H7 (cell line): ENCODE measurements at places on chromosomes 16 and 17.

DNA sequence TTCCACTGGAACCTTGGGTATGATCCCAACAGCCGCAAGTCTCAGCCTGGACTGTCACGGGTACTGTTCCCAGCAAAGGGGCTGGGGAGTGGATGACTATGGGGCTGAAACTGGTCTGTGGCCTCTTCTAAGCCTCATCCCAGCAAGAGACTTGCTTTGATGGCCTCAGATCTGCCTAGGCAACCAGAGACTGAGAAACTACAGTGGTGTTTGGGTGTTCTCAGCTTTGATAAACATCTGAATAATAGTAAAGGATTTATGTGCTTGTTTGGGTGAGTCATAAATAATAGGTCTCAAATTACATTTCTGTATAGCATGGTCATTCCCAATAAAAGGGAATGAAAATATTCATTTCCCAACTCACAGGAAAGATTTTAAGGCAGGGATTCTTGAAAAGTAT, 30.2 kb upstream of the ULK2 start:
- DNase-seq: no peak

DNA sequence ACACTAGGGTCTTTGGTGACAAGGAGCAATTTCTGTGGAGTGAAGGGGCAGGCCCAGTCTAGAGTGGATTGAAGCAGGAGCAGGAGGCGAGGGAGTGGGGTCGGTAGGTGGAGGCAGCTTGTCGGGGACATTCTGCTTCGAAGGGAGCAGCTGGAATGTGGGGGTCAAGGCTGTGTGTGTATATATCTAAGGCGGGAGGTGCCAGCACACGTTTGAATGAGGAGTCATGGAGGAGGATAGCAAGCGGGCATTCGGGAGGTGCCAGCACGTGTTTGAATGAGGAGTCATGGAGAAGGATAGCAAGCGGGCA, 17.7 kb downstream of the NT5M start:
- DNase-seq: no peak

DNA sequence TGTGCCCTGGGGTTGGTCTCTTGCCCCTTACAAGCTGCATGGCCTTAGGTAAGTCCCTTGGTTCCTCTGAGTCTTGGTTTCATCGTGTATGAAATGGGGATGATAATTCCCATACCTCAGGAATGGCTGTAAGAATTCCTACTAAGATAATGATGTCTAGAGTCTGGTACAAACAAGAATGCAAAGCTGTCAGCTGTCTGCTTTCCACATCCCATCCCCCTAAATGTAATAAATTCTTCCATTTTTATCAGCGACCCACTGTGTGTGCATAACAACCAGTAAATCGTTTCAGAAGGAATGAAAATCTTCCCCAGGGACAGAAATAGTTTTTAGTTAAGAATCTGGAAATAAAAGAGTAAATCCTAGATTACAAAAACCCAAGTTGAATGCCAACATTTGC, 95.4 kb downstream of the CPPED1 start:
- no peak for DNase-seq

DNA sequence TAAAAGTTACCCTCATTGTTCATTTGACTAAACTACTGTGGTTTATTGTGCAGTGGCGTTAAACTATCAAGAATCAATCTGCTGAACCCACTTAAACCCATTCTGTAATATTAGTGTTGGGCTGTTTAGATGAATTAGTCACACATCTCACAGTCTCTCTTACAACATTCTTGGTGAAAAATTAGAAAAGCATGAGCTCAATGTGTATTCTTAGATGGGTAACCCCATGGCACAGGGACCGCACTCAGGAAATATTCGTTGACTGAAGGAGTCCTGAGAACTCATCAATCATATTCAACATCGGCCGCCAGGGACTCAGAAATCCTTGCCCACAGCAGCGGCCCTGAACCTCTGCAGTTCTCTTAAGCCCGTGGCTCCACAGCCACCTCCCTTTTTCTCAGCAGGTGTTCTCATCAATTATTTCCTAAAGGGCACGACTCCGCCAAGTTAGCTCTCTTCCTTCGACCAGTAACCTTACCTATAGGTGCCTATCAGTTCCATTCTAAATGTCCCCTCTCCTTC, 155.6 kb downstream of the STX8 start:
- DNase-seq: no peak

- no peak for DNase-seq
Observed at GRCh38 chr16:89748921-89749320, 27.6 kb downstream of the ZNF276 start.

DNA sequence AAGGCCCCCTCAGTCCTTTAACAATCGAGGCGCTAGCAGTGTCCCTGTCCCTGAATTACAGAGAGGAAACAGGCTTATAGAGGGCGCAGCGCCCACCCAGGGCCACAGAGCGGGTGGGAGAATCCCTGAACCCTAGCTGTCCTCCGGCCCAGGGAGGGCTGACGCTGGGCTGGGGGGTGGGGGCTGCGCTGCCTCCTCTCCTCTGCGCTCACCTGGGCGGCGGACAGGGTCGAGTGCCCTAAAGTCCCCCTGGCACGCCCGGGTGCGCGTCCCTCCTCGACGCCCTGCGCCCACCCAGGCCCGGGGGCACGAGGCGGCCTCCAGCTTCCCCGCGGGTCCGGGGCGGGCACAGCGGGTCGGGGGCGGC, 200.4 kb upstream of the N4BP1 start:
- peak; percentile 80 for DNase-seq

DNA sequence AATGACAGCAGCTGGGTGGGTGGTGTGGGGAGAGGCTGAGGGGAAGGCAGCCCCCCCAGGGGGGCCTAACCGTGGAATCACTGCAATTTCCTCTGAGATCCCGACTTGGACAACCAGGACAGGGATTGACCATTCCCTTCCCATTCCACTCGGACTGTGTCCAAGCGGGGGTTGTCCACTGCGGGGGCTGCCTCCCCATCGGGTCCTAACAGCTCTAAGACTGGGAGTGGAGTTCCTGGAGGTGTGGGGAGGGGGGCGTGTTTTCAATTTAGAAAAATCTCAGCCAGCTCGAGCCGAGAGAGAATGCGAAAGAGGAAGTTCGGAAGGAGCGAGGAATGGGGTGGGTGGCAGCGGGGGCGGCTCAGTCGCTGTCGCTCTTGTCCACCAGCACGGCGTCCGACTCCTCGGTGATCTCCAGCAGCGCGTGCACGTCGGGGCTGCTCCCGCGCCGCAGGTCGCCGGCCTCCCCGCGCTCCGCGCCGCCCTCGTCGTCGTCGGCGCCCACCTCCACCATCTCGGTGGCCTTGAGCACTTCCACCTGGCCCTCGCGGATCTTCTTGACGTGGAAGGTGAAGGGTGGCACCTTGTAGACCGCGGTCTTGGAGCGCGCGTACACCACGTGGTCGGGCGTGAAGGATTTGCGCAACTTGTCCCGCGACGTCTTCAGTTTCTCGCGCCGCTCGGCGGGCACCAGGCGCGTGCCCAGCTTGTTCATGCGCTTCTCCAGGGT, 16.2 kb upstream of the STAT3 start:
- DNase-seq: no peak

DNA sequence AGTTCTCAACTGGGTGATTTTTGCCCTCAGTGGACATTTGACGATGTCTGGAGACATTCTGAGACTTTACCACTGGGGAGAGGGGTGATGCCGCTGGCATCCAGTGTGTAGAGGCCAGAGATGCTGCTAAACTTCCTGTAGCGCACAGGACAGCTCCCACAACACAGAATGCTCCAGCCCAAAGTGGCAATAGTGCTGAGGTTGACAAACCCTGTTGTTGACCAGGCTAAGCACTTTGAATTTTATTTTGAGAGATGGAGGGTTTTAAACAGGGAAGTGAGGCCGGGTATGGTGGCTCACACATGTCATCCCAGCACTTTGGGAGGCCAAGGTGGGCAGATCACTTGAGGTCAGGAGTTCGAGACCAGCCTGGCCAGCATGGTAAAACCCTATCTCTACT, 44.0 kb downstream of the SYT17 start:
- DNase-seq: no peak

- no peak for DNase-seq
Observed at GRCh38 chr17:78892520-78892919, 10.5 kb downstream of the CEP295NL start.

GRCh38 chr16:2895813-2896212, 12.8 kb downstream of the FLYWCH2 start:
- no peak for DNase-seq

GRCh38 chr17:33302394-33302793, 9.3 kb upstream of the ASIC2 start:
- DNase-seq: no peak

DNA sequence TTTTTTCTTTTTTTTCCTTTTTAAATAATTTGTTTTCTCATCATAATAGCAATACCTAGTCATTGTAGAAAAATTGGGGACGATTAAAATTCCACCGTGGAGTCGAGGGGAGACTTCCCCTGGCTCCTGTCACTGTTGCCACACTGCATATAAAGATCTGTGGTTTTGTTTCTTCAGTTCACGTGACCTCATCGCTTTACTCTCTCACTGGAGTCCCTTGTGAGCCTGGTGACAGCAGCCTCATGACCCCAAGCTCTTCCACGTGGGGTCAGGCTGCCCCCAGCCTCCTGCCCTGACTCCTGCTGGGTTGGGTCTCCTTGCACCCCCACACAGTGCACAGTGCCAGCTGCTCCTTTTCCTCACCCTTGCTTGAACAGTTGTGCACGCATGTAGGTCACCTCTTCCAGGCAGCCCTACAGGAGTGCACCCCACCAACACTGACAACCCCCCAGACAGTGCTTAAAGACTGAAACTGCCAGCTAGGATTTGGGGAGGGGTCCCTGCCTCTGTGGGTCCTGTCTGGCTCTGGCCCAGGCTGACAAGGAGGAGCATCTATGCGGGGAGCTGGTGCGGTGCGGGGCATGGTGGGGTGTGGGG, 7.3 kb upstream of the METRNL start:
- DNase-seq: no peak

DNA sequence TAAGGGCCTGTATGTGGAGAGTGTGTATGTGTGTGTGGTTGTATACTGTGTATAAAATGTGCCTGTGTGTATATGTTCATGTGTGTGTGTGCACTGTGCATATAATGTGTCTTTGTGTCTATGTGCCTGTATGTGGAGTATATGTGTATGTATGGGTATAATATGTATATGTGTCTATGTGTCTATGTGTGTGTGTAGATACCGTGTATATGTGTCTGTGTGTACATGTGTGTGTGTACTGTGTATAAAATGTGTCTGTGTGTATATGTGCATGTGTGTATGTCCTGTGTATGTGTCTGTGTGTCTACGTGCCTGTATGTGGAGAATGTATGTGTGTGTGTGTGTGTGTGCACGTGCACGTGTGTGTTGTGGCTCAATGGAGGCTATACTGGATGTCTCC, 200.4 kb upstream of the ZFHX3 start:
- no peak for DNase-seq

DNA sequence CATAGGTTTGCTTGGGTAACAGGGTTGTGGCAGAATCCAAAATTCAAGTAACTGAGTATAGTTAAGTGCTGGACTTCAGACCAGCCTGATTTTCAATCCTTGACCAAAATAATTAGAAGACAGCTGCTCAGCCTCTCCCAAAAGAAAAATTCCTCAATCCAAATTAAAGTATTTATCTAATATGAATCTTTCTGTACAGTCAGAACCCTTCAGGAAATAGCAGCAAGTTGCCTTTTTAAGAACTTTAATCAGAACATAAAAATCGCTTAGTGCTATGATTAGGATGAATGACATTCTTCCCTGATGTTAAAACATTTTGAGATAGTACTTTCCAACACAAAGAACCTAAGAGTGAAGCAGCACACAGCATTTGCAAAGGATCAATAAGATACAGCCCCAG, 50.2 kb downstream of the CFDP1 start:
- no peak for DNase-seq

DNA sequence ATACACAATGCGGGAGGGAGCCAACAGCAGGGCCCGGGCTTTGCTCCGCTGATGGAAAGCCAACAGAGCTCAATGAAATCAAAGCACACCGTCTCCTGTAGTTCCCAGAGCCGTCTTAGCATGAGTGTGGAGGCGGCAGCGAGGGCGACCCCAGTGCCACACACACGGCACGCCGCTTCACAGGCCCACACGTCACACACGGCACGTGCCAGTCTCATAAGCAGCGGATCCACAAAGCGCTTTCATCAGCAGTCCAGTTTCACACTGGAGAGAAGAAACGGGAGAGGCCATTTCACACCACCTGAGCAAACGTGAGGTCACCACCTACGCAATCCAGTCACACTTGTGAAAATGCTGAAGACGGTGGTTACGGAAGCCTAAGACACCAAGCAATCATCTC, 34.8 kb downstream of the CYB5D2 start:
- DNase-seq: no peak

- no peak for DNase-seq
Observed at GRCh38 chr16:61547626-61548025, 488.6 kb downstream of the CDH8 start.

- DNase-seq: no peak
Observed at GRCh38 chr17:72470121-72470705, 349.4 kb downstream of the SOX9 start.

- no peak for DNase-seq
Observed at GRCh38 chr16:57732714-57733113, 2.9 kb upstream of the KATNB1 start.

DNA sequence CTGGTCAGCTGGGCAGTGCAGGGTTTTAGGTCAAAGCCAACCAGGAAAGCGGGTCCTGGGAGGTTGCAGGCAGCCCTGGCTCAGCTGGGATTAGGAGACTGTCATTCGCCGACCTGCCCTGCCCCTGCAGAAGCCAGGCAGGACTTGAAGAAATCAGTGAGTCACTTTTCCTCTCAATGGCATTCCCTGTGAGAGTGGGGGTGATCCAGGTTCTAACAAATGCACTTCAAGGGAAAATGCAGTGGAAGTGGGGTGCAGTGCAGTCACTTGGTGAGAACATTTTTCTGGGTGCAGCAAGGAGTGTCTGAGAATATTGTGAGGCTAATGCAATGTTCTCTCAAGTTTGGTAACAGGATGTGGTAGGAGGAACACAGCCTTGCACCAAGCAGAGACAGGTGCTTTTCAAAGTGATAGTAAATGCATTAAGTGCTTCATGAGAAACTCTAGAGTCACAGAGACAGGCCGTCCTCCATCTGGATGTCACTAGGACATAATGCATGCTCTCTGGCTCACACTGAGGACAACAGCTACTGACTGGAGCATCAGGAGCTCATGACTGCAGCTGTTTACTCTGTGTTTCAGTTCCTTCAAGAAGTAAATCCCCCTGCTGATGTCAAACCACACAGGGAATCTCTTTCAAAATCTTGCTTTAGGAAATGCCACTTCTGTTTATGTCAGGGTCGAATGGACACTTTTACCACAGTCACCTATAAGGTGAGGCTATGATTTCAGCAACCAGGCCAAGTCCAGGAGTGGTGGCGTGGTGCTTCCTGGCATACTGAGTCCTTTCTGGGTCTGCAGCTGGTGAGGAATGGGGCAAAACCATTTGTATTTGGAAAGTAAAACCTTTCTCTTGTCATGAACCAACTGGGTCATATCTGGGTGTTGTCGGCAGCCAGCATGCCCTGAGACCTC, 16.7 kb downstream of the CDK5R1 start:
- peak; percentile 47 for DNase-seq

- DNase-seq: no peak
Observed at GRCh38 chr16:87253536-87253935, 63.7 kb downstream of the C16orf95 start.

- DNase-seq: peak; percentile 73
Observed at GRCh38 chr17:17675925-17676534, 5.2 kb upstream of the RAI1 start.
